ENCODE measurements at places on chromosomes 1 and 21.
A peak's percentile ranks its signal among the peaks of the same experiment; 100 is the strongest.

GRCh38 chr1:170376801-170377385 lies 155.1 kb upstream of the GORAB start:
- DNase-seq, result no peak

- no peak for DNase-seq
Observed at GRCh38 chr1:118985640-118986554, 2.2 kb downstream of the TBX15 start.

DNA sequence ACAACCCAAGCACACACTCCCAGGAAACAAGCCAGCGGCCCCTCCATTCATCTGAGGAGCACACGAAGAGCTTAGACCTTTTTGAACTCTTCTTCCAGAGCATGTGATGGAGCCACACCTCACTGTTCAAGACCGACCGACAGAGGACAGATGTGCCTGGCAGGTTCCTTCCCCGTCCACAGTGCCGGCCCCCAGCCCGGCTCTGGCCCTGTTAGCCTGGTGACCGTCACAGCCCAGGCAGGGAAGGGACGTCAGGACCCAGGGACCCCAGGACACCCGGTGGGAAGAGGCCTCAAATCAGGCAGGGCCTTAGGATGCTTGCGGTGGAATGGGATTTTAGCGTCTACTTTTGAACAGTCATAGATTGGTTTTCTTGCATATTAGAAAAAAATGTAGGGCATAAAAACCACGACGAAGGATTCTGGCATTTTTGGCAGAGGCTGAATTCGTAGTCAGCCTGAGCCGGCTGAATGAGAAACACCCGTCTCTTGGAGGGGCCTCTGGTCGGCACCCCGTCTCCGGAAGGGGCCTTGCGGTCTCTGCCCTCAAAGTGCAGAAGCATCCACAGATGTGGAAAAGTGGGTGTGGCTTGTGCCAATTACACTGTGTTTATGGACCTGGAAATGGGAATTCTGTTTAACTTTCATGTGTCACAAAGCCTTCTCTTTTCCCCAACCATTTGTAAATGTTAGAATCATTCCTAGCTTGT lies 79.3 kb downstream of the SIK1 start:
- DNase-seq, result no peak

- peak; percentile 80 for DNase-seq
Observed at GRCh38 chr1:205354259-205355074, 2.3 kb downstream of the KLHDC8A start.

DNA sequence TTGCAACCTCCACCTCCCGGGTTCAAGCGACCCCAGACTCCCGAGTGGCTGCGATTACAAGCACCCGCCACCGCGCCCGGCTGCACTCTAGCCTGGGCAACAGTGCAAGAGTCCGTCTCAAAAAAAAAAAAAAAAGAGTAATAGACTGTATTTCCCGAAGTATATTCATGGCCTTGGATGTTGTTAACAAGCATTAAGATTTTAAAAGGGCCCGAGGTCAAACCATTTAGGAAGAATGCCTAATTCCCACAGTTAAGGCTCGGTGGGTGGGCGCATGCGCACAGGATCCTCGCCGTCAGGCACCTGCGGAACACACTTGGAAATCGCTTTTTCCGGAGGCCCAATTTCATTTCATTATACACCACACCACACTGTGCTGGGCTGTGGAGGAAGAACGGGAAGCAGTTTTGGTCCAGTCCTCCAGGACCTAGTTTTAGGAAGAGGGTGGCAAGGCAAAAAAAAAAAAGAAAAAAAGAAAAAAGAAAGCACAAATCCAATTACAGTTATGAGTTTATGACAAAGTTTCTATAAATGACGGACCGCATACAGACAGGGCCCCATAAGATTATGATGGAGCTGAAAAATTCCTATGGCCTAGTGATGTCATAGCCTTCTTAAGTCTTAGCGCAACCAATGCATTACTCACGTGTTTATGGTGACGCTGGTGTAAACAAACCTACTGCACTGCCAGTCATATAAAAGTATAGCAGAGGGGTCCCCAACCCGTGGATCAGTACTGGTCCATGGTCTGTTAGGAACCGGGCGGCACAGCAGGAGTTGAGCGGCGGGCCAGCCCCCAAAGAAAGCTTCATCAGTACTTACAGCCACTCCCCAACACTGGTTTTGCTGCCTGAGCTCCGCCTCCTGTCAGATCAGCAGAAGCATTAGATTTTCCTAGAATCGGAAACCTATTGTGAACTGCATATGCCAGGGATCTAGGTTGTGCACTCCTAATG lies 38.2 kb downstream of the H3-3A start:
- DNase-seq, result peak; percentile 48

- DNase-seq, result no peak
Observed at GRCh38 chr1:22883406-22883805, 89.3 kb downstream of the LACTBL1 start.

DNA sequence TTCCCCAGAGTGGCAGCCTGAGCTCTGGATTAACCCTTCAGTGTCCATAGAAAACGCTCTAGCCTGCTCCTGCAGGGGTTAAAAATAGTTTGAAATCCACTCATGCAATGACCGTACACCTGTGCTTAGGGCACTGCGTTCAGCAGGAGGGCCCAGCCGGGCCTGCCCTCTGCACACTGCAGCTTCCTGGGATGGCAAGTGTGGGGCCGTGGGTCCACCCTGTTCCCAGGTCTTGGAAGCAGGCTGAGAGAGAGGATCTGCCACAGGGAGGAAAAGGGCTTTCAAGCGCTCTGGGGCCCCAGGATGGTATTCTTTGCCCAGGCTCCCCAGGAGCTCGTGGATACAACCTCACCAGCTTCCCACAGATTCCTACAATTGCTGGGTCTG lies 1.5 kb upstream of the S100B start:
- no peak for DNase-seq

GRCh38 chr1:12594966-12595756 lies 22.8 kb downstream of the DHRS3 start:
- DNase-seq, result peak; percentile 88

GRCh38 chr1:190484045-190484444 lies 6.4 kb upstream of the BRINP3 start:
- no peak for DNase-seq

- no peak for DNase-seq
Observed at GRCh38 chr1:47030170-47030805, 6.8 kb downstream of the CYP4X1 start.

GRCh38 chr1:206521127-206521526 lies 13.8 kb downstream of the RASSF5 start:
- DNase-seq, result peak; percentile 49

- DNase-seq, result no peak
Observed at GRCh38 chr1:217911908-217912307, 280.8 kb downstream of the SPATA17 start.

GRCh38 chr1:46188295-46189030 lies 9.8 kb downstream of the POMGNT1 start:
- no peak for DNase-seq

DNA sequence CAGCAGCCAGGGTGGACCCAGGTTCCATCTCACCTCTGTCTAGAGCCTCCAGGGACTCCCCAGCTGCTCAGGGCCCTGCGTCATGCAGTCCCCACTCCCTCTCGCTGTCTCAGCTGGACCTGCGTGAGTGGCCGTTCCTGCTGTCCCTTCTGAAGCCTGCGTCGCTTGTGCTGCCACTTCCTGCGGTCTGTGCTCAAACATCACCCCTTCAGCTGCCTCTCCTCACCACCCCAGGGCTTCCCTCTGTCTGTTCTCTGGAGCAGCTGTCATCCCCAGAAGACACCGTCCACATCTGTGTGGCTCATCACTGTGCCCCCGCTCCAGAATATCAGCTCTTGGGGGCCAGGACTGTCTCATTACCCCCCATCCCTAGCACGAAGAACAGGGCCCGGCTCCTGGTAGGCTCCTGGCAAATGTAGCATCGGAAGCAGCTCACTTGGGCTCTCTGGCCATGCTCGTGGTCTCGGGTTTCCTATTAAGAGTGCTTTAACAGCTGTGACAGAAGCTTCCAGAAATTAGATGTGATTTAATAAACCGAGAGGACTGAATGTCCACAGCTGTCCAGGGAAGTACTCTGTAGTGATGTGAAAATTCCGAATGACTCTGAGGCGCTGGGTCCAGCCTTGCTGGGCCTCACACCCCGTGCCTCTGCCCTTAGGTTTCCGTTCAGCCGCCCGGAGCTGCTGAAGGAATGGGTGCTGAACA lies 3.3 kb downstream of the THAP3 start:
- DNase-seq, result no peak

DNA sequence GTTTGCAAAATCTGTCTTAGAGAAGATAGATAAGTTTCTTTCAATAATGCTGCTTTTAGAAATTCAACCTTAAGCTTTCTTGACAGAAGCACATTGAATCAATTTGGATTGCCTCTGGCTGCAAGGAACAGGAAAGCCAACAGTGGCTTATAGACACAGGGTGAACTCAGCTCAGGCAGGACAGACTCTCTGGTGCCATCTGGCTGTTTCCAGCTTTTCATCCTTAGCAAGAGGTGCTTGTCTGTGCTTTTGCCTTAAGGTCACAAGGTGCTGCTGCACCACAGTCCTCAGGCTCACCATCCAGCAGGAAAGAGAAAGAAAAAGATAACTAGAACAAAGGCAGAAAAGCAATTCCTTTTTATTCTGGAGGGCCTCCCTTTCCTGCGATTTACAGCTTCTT lies 93.7 kb upstream of the ETS2 start:
- peak; percentile 59 for DNase-seq

DNA sequence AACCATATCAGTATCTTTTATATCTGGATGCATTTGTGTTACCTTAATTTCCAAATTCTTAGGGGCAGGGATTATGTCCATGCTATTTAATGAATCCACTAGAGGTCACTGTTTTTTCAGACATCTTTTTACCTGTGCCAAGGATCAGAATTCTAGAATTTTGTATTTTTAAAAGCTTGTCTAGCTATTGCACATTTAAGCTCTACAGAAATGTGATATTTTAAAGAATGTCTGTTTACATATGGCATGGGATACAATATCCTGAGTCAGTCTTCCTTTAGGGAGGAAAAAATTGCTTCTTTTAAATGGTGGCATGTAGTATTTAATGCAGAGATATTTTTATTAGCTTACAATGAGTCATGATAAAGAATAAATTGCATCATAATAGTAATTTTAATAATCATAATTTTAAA lies 11.3 kb downstream of the RPAP2 start:
- DNase-seq, result peak; percentile 19

GRCh38 chr1:105636052-105636451 lies 1420.4 kb upstream of the PRMT6 start:
- DNase-seq, result no peak

DNA sequence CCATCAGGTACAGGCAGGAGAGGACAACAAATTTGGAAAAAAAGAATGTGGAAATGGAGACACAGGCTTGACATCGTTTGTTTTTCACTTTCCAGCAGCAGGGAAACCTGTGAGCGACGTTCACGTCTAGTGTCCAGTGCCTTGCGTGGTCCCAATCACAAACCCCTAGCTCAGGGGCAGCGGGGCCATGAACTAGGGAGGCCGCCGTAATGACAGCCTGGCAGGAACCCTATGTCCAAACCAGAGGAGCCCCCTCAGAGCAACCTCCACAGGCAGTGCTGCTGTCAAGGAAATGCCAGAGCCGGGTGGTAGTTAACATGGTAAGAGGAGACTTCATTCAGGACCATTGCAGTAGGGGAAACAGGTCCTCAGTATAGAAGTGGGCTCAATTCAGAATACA lies 37.8 kb upstream of the PSEN2 start:
- DNase-seq, result no peak

- no peak for DNase-seq
Observed at GRCh38 chr1:55444667-55445066, 229.5 kb upstream of the USP24 start.
